Right renal pelvis (tissue), 4 donors: ENCODE measurements at places on chromosomes 1 and 21.

GRCh38 chr1:24959623-24959975 is 29.5 kb upstream of the RUNX3 start:
- no peak for DNase-seq

DNA sequence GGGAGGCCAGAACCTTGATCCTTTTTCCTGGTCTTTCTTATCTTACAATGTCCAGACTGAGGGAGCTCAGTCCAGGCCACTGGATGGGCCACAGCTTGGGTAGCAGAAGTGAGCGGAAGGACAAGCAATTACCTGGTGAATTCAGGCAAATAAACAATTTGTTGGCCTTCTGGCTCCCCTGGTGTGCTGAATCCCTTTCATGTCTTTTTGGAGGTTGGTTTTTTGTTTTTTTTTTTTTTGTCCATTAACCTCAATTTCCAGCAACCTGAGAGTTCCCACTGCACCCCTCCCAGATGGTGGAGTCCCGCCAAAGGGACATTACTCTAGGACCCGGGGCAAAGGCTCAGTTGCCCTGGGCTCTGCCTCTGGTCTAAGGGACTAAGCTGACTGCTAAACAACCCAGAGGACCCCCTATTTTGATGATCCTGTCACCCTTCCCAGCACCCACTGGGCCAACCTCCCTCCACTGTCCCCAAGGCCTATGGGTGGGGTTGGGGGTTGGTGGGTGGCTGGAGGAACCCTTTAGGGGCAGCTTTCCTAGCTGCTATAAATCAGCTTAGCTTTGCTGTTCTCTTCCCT is 85.5 kb downstream of the KCND3 start:
- no peak for DNase-seq

DNA sequence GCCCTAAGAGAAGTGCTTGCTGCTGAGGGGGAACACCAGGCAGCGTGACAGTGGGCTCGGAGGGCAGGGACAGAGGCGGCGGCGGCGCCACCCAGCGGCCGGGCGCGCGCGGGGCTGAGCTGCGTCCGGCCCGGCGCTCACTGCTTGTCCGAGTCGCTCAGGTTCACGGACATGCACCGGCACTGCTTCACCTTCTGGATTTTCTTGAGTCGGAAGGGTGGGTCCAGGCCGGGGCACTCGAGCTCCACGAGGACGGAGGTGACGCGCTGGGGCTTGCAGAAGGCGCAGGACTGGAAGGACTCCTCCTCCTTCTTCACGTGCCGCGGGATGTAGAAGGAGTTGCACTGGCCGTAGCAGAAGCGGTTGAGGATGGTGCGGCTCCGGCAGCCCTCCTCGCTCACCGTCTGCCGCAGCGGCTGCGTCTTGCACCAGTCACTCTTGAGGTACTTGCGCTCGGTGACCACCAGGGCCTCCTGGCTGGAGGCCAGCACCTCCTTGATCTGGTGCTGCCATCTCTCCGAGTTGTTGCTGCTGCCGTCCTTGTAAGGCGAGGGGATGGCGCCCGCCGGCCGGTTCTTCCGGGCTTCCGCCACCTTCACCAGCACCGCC is 119.0 kb downstream of the GREM2 start:
- DNase-seq = peak; percentile 3

DNA sequence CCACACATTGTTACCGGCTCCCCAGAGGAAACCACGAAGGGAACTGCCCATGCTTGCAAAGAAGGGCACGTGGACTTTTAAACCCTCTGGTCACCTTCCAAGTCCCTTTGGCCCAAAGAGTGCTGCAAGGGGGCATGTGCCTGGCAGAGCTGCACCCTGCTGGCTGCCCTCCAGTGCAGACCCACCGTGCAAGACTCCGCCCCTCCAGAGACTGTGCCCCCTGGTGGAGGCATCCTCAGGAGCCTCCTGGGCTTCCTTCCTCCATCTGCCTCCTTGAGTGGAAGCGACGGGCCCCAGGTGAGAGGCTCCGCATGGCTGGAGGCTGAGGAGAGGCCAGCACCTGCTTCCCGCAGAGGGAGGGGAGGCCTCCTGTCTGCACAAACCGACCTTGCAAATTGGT is 100.6 kb downstream of the CRYAA start:
- DNase-seq = no peak

- DNase-seq = no peak
These were observed 38.6 kb downstream of the C21orf91 start for GRCh38 chr21:17780539-17780938.

DNA sequence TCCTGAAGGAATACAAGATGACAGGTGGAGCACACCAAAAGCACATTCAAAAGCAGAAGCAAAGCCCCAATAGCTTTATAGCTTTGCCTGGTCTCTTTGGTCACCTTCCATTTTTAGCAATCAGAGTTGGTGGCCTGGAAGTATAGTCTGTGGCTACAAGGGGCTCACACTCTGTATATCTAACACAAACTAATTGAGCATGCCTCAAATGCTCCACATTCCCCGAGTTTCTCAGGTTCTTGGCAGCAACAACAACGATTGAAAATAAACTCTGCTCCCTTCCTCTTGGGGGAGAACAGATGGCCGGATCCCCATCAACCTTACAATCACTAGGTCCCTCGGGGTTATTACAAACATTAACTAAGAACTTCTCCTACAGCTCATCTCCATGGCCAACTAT is 24.9 kb upstream of the TADA1 start:
- no peak for DNase-seq

GRCh38 chr1:153343811-153344717 is 4.6 kb downstream of the PGLYRP4 start:
- no peak for DNase-seq

DNA sequence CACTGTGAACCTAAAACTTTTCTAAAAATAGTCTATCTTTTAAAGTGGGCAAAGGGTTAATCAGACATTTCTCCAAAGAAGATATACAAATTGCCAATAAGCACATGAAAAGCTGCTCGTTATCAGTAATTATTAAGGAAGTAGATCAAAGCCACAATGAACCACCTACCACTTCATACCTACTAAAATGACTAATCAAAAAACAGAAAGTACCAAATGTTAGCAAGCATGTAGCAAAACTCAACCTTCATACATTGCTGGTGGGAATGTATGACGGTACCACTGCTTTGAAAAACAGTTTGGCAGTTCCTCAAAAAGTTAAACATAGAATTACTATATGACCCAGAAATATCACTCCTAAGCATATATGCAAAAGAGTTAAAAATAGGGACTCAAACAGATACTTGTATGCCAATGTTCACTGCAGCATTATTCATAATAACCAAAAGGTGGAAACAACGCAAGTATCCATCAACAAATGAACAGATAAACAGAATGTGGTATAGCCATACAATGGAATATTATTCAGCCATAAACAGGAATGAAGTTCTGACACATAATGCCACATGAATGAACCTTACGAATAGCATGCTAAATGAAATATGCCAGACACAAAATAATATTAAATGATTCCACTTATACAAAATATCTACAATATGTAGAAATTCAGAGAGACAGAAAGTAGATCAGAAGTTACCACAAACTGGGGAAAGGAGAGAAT is 21.1 kb downstream of the CDC42BPA start:
- no peak for DNase-seq

DNA sequence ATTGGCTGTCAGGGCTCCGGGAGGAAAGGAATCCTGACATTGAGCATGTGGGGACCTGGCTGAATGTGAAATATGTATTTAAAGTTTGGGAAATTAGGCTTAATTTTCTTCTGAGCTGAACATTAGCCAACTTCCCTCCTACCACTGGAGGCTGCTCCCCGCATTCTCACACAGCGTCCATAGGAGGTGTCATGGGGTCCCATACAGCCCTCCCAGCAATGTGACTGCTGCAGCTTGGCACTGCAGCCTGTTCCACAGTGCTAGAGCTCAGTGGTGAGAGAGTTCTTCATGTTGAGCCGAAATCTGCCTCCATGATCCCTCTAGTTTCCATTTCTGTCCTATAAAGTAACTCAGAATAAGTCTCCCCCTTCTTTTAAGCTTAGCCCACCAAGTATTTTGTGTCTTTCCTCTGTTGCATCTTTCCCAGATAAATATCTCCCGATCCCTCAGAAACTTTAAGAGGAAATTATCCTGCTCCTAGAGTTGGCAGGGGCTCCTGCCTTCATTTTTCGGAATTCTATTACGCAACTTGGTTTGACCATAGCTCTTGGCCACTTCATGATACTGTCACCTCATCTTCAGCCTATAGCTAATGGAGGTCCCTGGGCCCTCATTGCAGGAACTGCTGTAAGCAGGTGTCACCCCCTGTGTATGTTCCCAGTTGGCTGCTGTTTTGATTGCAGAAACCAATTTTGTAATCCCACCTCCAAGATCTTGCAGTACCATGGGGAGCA is 2.0 kb downstream of the FCRL6 start:
- DNase-seq = no peak

GRCh38 chr1:25111706-25112105 is 120.6 kb downstream of the SYF2 start:
- no peak for DNase-seq

GRCh38 chr1:60903591-60903990 is 178.8 kb upstream of the NFIA start:
- DNase-seq = no peak

GRCh38 chr1:17563494-17564281 is 24.2 kb downstream of the ARHGEF10L start:
- no peak for DNase-seq

DNA sequence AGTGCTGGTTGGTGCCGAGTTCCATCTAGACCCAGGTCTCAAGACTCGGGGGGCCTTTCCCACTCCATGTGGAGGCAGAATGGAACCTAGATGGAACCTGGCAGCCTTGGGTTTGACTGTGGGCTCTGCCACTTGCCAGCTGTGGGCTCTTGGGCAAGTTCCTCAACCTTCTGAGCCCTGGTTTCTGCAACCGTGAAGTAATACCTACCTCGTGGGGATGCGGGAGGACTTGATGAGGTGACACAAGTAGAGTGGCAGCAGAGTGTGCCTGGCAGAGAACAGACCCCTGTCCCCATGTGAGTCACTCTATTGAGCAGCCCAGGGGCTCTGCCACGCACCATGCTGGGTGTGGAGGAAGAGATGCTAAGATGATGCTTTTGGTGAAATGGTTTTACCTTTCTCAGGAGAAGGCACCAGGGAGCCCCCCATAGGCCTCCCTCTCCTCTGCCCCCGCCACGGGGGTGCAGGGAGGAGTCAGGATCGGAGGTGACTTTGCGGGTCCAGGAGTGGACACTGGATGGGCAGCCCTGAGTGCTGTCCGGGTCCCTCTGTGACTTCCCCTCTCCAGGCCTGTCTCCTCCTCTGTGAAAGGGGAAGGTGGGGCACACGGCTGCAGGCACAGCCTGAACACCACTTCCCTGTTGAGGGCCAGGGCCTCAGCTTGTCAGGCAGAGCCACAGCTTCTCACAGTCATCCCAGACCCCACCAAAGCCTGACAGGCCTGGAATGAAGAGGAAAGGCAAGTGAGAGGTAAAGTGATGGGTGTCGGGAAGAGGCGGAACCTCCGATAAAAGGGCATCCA is 36.7 kb upstream of the EDN2 start:
- no peak for DNase-seq

- DNase-seq = no peak
These were observed 85.2 kb downstream of the HLCS start for GRCh38 chr21:36881228-36881627.

DNA sequence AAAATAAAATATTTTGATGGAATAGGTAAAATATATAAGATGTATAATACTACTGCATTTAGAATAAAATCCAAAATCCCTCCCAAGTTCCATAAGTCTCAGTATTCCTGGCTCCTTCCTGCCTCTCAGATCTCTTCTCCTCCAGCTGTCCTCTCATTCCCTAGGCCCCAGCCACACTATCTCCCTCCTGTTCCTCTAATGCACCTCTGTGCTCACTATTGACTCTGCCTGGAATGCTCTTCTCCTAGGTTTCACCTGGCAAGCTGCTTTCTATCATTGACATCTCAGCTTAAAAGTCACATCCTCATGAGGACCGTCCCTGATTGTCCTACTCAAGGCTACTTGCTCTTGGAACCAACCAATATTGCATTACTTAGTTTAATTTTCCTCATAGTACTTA is 7.2 kb downstream of the NME7 start:
- DNase-seq = no peak

- DNase-seq = no peak
These were observed 31.6 kb upstream of the NBL1 start for GRCh38 chr1:19612530-19612929.

GRCh38 chr1:215607412-215607811 is 40.3 kb downstream of the KCTD3 start:
- no peak for DNase-seq

DNA sequence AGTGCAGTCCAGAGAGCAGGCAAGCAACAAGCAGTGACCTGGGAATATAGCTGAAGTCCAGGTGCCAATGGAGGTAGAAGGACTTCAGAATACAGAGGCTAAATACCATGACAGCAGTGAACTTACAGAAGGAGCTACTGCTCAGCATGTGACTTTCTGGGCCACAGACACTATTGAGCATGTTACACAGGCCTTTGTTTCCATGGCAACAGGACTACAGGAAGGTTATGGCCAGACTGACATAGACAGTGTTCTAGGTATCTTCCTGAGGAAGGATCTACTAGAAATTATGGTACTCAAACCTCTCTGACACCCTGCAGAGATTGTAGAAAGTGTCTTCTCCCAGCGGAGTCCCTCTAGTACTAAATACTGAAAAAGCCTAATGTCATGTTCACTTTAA is 11.0 kb downstream of the OR2M5 start:
- DNase-seq = no peak

DNA sequence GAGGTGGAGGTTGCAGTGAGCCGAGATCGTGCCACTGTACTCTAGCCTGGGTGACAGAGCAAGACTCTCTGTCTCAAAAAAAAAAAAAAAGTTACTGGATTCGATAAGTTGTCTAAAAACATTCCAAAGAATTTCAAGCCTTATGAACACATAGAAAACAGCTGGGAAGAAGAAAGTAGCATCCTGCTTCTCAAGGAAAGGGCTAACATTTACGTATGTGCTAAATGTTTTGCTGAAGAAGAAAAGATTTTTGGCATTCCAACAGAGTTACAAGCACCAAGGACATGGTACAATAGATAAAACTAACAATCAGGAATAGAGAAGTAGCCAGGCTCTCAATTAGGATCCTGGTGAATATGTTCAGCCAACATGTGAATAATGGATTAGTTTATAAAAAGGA is 69.8 kb downstream of the HFM1 start:
- no peak for DNase-seq

- no peak for DNase-seq
These were observed 11.3 kb upstream of the FRRS1 start for GRCh38 chr1:99777752-99778151.
